ENCODE measurements at places on chromosomes 3 and 15.

DNA sequence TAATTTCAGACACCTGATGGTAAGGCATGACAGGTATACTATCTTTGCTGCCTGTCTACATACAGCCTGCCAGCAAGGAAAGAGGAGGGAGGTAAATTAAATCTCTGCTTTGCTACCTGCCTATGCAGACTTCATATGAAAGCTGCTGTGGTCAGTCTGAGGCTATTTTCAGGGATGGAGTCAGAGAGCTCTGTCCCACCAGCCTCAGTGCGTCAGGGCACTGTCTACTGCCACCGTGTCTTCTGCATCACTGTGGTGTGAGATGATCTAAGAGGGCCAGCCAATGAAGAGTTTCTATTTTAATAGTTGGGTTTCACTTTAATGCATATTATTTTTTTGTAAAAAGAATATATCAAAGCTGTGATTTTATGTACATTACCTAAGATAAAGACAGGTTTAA, 125.6 kb downstream of the CADPS start:
- no peak for DNase-seq

- DNase-seq, result no peak
These were observed 627 bp upstream of the FAM131A start for GRCh38 chr3:184336547-184337398.

DNA sequence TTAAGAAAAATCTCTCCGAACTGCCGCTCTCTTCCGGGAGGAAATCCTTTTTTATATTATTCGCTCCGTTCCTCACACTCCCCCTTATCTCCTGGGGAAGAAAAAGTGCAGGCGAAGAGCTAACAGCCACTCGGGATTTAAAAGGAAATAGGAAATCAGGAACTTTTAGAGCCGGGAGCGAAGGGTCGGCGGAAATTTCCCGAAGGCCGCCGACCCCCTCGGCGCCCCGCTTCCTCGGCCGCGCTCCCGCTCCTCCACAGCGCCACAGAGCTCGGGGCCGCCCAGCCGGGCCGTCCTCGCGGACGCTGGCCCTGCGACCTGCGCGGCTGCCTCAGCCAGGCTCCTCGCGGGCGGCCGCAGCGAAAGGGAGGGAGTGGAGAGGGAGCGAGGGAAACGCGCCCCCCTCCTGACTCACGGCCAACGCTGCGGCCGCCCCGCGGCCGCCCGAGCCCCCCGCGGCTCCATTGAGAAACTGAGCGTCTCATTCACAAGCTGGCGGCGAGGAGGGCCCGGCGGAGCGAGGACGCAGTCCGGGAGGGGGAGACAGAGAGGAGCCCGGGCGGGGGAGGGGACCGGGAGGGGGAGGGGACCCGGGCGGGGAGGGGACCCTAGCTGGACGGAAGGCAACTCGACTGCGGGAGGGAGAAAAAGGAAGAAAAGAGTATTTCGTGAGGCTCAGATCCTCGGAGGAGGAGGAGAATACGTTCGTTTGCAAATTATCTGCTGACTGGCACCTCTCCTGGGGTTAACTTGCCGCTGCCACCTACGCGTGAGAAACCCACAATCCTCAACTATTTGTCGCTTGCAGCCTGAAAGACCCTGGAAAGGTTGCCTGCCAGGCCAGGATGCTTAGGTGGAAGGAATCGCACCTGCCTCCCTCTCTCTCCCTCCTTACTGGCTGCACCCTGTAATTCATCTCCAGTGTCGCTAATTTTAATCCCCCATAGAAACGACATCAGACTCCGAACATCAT, at the start of gene PTPN9:
TSS of gene PTPN9 (minus strand) at position 368 of the 973 bp plus-strand sequence. CDS start 539 bp downstream, outside the sequence.
- peak; percentile 71 for DNase-seq

GRCh38 chr15:73127302-73127936, 75.2 kb downstream of the NEO1 start:
- peak; percentile 40 for DNase-seq

- DNase-seq, result no peak
These were observed 14.6 kb upstream of the OR5K2 start for GRCh38 chr3:98482717-98483482.

DNA sequence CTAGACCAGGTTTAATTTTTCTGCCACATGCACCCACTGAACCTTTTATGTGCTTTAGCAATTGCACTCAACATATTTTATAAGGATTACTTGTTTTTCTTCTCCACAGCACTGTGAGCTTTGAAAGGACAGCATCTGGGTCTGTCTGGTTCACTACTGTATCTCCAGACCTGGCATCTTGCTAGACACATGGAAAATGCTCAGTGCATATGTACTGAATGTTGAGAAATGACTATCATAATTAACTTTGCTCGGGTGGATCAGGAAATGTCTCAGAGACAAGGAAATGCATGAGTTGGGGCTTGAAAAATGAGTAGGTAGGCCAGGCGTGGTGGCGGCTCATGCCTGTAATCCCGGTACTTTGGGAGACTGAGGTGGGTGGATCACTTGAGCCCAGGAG, 40.2 kb downstream of the DOCK3 start:
- no peak for DNase-seq

GRCh38 chr3:13590841-13591520, 42.1 kb downstream of the FBLN2 start:
- DNase-seq, result no peak

DNA sequence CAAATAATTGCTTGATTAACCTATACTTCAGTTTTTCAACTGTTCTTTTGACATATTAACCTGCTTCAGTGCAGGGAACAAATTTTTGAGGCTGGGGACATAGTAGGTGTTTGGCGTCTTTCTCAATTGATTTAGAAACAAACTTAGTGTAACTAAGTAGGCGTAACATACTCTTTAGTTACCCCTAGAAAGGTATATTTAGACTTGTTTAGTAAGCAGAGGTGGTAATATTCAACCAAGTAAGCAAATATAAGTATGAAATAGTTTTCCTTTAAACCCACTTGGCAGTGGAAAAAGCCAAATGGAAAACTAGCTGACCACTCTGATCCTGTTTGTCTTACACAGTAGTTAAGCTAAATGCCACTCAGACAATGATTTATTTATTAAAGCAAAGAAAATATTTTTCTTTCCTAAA, 113.2 kb downstream of the MBNL1 start:
- no peak for DNase-seq

- DNase-seq, result no peak
These were observed 83.8 kb downstream of the SEMA5B start for GRCh38 chr3:122943828-122944190.

GRCh38 chr3:150544041-150544440, 2.3 kb downstream of the SERP1 start:
- no peak for DNase-seq

GRCh38 chr3:69855436-69856162, 116.3 kb downstream of the MITF start:
- DNase-seq, result no peak

- DNase-seq, result no peak
These were observed 582 bp downstream of the CGNL1 start for GRCh38 chr15:57376696-57377477.

- DNase-seq, result peak; percentile 92
These were observed 7.3 kb upstream of the NRROS start for GRCh38 chr3:196632046-196632751.

- no peak for DNase-seq
These were observed 79.5 kb upstream of the PXYLP1 start for GRCh38 chr3:141152130-141152529.

DNA sequence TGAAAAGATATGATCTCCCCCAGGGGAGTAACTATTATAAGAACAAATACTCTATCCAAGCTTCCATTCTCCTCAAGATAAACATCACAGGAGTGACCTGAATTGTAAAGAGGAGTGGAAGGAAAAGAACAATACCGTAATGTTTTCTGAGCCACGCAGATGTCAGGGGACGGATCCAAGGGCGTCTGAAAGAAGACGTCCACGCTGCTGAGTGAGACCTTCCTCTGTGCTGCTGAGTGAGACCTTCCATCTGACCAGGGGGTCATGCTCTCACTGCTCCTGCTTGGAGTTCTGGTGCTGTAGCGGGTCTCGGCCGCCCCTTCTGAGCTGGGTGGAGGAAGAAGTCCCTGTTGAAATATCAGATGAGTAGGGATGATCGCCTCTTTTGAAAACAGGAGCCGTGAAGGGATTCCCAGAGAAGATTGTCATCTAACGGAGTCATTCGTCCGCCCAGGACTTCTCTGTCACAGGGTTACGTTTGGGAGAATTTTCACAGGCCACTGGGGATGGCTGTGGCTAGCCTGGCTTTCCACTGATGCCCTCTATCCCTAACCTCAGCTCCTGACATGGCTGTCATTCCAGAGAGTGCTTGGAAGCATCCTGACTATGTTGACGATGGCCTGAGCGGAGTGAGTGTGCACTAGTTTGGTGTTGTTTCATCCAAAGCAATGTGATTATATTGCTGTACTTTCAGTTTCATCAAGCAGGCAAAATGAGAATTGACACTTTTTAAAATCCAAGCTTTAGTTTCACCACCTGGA, 184.9 kb downstream of the APBA2 start:
- no peak for DNase-seq

DNA sequence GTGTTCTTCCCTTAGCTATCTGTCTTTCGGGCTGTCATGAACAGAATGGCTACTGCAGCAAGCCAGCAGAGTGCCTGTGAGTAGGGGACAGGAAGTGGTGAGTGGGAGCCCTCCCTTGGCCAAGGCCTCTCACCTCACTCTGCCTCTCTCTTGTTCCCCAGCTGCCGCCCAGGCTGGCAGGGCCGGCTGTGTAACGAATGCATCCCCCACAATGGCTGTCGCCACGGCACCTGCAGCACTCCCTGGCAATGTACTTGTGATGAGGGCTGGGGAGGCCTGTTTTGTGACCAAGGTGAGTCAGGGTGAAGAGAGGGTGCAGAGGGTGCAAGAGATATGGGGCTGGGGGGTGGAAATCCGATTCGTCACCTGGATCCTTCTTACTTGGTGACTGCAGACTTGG, 3.0 kb downstream of the DLL4 start:
- DNase-seq, result no peak

DNA sequence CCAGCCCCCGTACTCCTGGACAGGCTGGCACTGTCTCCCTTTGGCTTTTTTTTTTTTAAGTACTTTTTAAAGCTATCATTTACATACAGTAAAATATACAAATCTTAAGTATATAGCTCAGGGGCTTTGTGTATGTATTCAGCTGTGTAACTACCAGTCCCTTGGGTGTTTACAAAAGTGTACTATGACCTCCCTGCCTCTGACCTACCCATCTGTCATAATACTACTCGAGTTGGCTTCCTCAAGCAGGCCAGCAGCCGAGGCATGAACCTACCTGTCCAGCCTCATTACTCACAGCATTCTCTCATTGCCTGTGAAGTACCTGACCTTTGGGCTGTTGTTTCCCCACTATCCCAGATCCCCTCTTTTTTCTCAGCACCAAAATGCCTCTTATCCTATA, 33.2 kb downstream of the ABHD2 start:
- DNase-seq, result no peak

DNA sequence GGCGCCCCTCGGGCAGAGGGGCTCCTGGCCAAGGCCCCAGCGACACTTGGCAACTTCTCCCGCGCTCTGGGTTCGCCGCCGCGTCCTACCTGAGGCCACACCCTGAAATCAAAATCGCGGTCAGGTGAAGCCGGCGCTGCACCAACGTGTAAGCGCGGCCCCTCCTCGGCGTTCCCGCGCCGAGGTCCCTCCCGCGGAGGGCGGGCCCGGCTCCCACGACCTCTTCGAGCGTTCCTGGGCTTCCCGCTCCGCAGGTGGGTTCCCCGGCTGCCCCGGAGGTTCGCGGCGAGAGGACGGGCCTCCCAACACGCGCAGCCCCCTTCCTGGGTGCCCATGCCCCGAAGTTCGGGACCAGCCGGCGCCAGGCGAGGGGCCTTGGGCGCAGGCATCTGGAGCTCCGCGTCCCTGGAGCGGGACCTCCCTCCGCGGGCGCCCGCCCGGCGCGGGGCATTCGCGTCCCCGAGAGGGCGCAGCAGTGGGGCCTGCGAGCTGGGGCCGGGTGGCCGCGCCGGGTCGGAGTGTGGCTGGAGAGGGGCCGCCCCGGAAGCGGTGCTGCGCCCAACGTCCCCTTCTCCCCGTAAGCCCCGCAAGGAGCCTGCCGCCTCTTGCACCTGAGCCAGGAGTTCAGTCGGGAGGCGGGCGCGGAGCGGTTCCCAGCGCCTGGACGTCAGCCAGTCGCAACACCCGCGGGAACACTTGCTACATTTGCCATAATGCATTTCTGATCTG, 13.7 kb downstream of the PAK6 start:
- DNase-seq, result no peak

GRCh38 chr3:196985298-196985697, 16.7 kb upstream of the PIGZ start:
- DNase-seq, result no peak

DNA sequence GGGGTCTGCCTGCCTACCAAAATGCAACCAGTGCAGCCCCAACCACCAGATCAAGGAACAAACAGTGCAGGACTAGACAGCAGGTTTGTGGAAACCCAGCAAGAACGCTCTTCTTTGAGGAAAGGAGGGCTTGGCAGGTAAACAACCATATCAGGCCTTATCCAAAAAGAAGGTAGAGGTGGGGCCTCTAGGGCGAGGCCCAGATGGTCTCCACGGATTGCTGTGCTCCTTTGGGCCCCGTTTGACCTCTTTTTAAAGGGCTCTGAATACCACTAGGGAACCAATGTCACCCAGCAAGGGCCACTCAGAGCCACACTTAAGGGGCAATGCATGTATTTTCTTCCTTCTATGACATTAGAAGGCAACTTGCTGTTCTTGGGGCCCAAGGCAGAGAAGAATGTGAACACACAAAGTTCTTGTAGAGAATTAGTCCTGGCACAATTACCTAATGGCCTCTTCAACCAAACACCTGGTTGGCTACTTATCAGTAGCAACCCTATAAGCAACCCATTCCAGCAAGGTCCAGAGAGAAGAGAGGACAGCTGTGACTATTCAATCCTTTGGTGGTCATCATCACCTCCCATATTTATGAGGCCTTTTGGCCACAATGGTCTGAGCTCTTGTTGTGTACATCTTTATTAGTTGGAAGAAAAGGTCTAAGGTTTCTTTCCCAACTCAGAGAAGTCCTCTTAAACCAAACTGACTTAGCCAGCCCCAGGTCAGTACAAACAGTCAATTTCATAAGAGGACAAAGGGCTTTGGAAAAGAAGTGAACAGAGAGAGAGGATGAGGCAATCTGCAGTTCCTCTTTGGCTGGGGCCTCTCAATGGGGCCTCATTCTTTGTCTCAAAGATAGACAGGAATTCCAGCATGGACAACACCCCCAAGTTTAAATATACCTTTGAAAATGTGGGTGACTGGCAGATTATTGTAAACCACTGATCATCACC, 36.0 kb downstream of the FOXP1 start:
- no peak for DNase-seq

DNA sequence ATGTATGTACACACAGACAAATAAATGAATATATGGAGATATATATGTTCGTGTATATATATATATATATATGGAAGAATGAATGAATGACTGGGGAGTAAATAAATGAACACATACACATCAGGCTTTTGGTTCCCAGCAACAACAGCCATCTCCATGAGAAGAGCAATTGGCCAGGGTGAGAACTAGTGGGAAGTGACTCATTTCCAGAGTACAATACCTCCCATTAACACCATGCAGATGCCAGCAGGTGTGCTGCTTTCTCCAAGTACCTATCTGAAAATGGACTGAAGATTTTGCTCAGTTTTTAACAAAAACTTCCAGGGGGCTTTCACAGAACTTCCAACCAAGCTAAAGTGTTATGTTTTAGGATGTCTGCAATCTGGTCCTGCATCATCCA, 179.8 kb upstream of the SLC2A2 start:
- no peak for DNase-seq

- DNase-seq, result peak; percentile 36
These were observed 573.9 kb downstream of the AGBL1 start for GRCh38 chr15:86653344-86654197.

All from CD4-positive, alpha-beta T cell treated with Interleukin-12 subunit alpha and Interleukin-12 subunit beta, for 1 hour (primary cell).